CD8-positive, alpha-beta T cell (primary cell): ENCODE measurements at places on chromosomes 16 and 17.

GRCh38 chr16:53457670-53458069 lies 23.4 kb downstream of the RBL2 start:
- DNase-seq = peak; percentile 68

DNA sequence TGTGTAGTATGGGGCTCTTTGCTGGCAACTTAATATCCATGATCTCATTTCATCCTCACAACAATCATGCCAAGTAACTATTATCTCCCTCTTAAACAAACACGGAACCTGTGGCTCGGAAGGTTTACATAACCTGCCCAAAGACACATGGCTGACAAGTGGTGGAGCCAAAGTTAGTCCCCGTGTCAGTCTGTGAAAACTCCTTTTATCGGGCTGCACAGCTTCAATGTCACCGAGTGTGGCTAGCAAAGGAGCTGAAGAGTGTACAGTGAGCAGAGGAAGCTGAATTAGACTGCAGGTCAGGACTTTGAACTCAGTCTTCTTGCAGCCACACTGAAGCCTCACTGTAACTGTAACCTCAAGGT lies 80.3 kb downstream of the PARN start:
- no peak for DNase-seq

DNA sequence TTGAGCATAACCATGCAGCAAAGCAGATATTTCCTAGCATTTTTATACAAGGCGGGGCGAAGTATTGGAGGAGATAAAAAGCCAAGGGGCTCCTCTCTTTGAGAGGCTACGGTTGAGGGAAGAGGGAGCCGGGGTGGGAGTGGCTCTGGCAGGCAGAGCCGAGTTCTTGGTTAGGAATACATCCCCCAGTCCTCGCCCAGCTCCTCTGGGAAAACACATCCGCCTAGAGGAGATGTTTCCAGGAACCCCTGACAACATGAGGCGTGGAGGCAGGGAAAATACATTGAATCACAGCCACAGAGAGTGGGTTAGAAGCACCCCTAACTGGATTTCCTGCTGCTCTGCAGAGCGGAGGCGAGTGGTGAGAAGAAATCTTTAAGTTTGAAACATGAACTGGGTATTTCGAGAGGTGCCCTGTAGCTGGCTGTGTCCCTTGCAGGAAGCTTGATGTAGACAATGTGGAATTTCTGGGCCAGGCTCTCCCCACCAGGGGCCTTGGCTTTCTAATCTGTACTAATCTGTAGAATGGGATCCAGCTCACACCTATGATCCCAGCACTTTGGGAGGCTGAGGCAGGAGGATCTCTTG lies 27.3 kb downstream of the TTYH2 start:
- DNase-seq = no peak

DNA sequence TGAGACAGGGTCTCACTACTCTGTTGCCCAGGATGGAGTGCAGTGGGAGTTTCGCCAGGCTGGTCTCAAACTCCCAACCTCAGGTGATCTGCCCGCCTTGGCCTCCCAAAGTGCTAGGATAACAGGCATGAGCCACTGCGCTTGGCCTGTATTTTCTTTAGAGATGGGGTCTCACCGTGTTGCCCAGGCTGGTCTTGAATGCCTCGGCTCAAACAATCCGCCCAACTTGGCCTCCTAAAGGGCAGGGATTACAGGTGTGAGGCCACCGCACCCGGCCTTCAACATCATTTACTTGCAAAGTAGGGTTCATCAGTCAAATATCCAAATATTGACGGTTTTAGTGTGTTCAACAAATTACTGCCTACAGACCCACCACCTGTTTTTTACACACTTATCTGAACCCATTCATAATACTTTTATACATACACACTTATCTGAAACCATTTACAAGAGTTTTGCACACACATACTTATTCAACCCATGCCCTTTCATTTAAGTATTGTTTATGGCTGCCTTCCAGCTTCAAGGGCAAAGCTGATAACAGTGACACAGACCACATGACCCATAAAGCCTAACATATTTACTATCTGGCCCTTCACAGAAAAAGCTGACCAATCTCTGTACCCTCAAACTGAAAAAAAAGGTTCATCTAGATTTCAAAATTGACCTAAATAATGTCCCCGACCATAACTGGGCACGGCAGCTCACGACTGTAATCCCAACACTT lies 11.9 kb downstream of the TMEM170A start:
- no peak for DNase-seq

- DNase-seq = no peak
These were observed 73.3 kb downstream of the XYLT1 start for GRCh38 chr16:17397499-17397891.
